ENCODE measurements at places on chromosomes 4 and X. TPM values are rescaled to one million over a fixed set of nuclear protein-coding genes. Genes with fewer than 3 reads are reported as not detected.

GRCh38 chrX:150429594-150429993, 66.5 kb downstream of the MAMLD1 start:
- no peak overlapping the region for H3K27ac ChIP-seq
- H3K4me1 ChIP-seq = no peaks in the 10 kb centered on the region
- no peaks in the 10 kb centered on the region for H3K36me3 ChIP-seq
- H3K27me3 ChIP-seq = no peaks in the 10 kb centered on the region
- no peak for DNase-seq
- no peak overlapping the region for H3K4me3 ChIP-seq

- no peak for DNase-seq
- H3K4me3 ChIP-seq = no peak overlapping the region
- H3K27me3 ChIP-seq = no peaks in the 10 kb centered on the region
- no peaks in the 10 kb centered on the region for H3K36me3 ChIP-seq
- H3K4me1 ChIP-seq = no peaks in the 10 kb centered on the region
Measured at GRCh38 chr4:100391086-100391485, 126.7 kb downstream of the EMCN start.

DNA sequence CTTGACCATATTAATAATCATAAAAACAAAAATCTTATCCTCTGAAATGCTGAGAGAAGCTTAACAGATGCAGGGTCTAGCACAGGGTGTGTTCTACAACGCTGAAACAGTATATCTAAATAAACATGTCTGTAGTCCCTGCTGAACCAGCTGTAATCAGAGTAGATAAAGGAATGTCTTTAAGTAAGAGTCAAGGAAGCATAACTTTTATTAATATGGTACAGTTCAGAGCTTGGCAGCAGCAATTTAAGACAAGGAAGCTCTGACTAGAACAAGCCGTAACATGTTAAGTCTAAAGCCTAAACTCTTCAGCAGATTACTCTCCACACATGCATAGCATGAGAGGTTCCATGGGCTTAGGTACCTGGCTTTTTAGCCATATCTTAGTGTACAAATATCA, 36.1 kb downstream of the NFKB1 start:
- no peak overlapping the region for H3K4me3 ChIP-seq
- no peaks in the 10 kb centered on the region for H3K36me3 ChIP-seq
- H3K27ac ChIP-seq = no peak overlapping the region
- H3K27me3 ChIP-seq = no peaks in the 10 kb centered on the region
- no peak for DNase-seq

- DNase-seq = no peak
- H3K4me1 ChIP-seq = no peaks in the 10 kb centered on the region
- H3K36me3 ChIP-seq = no peaks in the 10 kb centered on the region
- no peak overlapping the region for H3K27ac ChIP-seq
- H3K27me3 ChIP-seq = no peaks in the 10 kb centered on the region
- H3K4me3 ChIP-seq = no peak overlapping the region
Measured at GRCh38 chr4:79235095-79235494, 90.8 kb downstream of the NAA11 start.

Gene CTAG1A
- total RNA-seq = not detected

GRCh38 chr4:17544831-17545234, 29.9 kb downstream of the CLRN2 start:
- no peak overlapping the region for H3K4me3 ChIP-seq
- no peak overlapping the region for H3K27ac ChIP-seq
- no peaks in the 10 kb centered on the region for H3K27me3 ChIP-seq
- no peaks in the 10 kb centered on the region for H3K36me3 ChIP-seq
- DNase-seq = no peak

Gene TLR1
- 7.8 TPM for total RNA-seq

DNA sequence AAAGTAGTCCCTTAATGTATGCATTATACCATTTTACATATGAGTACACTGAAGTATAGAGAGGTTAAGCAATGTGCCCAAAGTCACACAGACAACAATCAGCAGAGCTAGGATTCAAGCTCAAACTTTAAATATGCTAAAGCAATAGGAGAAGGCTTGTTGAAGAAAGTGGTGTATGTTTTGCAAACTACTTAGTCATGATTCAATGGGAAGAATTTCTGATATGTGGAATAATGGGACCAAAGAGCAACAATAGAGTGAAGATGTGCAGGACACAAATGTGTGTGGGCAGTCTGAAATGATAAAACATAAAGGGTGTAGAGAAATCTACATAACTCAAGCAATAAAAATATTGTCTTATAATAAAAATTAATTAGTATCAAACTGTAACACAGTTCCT, 109.0 kb upstream of the ARSJ start:
- no peaks in the 10 kb centered on the region for H3K36me3 ChIP-seq
- no peak for DNase-seq
- H3K27me3 ChIP-seq = no peaks in the 10 kb centered on the region
- no peak overlapping the region for H3K4me3 ChIP-seq
- H3K27ac ChIP-seq = no peak overlapping the region

DNA sequence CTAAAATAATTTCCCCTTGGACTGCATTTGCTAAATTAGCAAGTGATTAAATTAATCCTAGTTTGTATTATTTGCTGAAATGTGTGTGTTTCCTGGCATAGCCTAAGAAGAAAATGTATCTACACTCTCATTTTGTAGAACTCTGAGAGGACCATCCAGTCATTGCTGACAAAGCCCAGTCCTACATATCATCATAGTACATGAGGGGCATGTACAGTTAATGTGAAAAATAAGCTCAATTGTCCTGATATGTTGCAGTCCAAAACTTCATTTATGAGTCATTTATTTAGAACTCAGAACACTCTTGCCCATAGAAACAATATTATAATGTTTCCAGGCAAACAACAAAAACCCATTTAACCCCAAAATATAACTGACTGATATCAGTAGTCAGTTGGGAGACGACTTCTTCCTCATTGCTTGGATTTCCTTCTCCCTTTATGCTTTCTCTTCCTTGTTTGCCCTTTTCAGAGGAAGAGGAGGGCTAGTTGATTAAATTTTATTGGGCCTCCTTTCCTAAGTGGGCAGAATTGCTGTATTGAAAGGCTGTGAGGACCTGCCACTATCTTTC, 26.9 kb upstream of the BBS12 start:
- H3K27me3 ChIP-seq = no peaks in the 10 kb centered on the region
- H3K27ac ChIP-seq = no peak overlapping the region
- no peak overlapping the region for H3K4me3 ChIP-seq
- DNase-seq = no peak

Gene PLP1
- total RNA-seq = 0.46 TPM

Gene LUZP4
- not detected for total RNA-seq

- no peaks in the 10 kb centered on the region for H3K36me3 ChIP-seq
- no peak overlapping the region for H3K27ac ChIP-seq
- H3K4me3 ChIP-seq = no peak overlapping the region
- H3K27me3 ChIP-seq = peaks cover 42% of the 10 kb centered on the region
- H3K4me1 ChIP-seq = no peaks in the 10 kb centered on the region
Measured at GRCh38 chrX:30307466-30307865, 1.7 kb downstream of the NR0B1 start.

- H3K4me3 ChIP-seq = no peak overlapping the region
- peak overlapping the region; percentile 19 for H3K27ac ChIP-seq
- no peaks in the 10 kb centered on the region for H3K27me3 ChIP-seq
- peaks cover 22% of the 10 kb centered on the region for H3K4me1 ChIP-seq
- H3K36me3 ChIP-seq = no peaks in the 10 kb centered on the region
Measured at GRCh38 chr4:173074501-173074946, 94.1 kb upstream of the GALNT7 start.

- no peak overlapping the region for H3K27ac ChIP-seq
- H3K4me3 ChIP-seq = no peak overlapping the region
- no peaks in the 10 kb centered on the region for H3K4me1 ChIP-seq
- no peak for DNase-seq
Measured at GRCh38 chr4:133544097-133544496, 395.0 kb downstream of the PCDH10 start.
